Stimulated activated CD4-positive, alpha-beta T cell treated with anti-CD3 and anti-CD28 coated beads, Interleukin-2, amount 100 ng/mL, for 4 hours (primary cell): ENCODE measurements at places on chromosomes 16 and 17.

DNA sequence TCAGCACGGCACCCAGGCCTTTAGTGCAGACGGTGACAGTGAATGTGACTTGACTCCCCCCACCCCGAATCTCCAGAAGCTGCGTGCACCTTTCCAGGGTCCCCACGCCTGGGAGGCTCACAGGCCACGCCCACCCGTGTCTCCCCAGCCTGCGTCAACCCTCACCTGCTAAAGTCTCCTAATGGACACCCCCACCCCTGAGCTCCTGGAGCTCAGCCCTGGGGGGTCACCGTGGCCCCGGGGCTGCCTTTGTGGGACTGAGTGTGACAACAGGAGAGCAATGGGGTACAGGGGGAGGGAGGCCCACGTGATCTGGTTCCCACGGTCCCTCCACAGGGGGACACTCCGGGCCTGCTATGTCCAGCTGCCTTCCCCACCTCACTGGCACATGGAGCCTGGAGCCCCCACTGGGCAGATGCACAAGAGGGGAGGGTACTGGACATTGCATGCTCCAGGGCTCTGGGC is 7.4 kb upstream of the FASN start:
- no peak for DNase-seq

DNA sequence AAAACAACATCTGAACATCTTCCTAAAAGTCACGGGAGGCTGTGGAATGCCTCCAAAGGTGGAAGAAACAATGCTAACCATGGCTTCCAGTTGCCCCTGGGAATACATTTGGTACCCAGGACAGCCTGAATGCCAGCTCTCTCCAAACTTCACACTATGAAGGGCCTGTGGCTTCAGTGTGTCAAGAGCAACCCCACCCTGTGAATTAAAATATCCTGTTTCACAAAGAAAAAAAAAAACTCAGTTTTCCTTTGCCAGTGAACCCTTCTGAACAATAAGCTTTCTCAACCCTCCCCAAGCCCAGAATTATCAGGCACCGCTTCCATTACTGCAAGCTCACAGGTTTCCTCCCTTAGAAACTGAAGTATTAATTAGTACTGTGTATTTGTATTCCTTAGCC is 69.8 kb downstream of the SLC39A11 start:
- DNase-seq: no peak

GRCh38 chr17:81955756-81956544 is 5.0 kb downstream of the NOTUM start:
- no peak for DNase-seq

DNA sequence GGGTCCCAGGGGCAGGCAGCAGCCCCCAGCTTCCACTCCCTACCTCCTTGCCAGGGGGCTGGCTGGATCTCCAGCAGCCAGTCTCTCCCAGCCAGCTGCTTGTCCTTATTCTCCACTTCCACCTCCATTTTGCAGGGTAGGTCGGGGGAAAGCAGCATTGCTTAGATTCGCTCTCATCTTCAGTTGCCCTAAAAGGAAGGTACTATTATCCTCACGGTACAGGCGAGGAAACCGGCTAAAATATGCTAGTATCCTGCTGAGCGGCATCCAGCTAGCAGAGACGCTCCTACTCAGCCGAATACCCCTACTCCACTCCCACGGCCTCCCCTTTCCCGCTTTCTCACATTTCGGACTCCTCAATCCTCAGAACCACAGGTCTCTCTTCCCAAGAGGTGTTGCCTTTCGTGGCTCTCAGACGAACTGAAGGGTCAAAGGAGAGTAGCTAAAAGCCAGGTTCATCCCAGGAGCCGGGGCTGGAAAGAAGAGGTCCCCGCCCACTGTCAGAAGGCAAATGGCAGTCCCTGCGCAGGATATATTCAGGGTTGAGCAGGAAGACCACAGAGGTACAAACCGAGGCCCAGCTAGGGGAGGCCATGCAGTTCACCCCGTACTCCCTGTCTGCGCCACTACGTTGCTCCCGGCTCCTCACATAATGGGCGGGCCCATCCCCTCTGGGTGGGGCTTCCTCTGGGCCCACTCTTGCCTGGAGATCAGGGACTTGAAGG is 1.7 kb upstream of the RAB11FIP4 start:
- no peak for DNase-seq

- DNase-seq: no peak
Observed at GRCh38 chr16:60031740-60032139, 1297.6 kb upstream of the GOT2 start.

- DNase-seq: no peak
Observed at GRCh38 chr16:24825696-24826095, 20.1 kb upstream of the SLC5A11 start.

DNA sequence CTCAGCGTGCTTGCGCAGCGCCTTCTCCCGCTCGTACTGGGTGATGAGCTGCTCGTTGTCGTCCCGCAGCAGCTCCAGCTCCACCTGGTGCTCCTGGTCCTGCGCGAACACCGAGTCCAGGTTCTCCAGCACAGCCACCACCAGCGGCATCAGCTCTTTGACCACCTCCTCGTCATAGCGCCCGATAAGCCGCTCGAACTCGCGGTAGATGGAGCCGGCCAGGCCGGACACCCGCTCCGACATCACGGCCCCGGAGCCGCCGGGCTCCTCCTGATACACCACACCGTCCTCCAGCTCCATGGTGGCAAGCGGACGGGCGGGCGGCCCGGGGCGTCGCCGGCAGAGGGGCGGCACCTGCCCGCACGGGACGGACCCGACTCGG is 320 bp downstream of the SPAG9 start:
- DNase-seq: peak; percentile 20

DNA sequence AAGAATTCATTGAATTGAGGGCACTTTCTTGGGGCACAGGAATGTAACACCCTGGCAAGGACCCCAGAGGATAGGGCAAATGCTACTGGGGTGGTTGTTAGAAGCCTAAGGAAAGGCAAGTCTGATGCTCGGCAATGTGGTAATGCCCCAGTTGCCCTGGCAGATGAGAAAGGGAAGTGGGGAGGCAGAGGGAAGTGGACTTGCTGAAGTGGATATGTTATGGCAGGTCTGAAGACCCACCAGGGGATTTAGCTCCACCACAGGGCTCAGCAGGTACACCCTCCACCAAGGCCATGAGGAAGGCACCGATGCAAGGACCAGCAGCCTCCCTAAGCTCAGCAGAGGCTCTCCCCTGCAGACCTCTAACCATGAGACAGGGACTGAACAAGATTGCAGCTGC is 184.8 kb downstream of the IRX5 start:
- no peak for DNase-seq

DNA sequence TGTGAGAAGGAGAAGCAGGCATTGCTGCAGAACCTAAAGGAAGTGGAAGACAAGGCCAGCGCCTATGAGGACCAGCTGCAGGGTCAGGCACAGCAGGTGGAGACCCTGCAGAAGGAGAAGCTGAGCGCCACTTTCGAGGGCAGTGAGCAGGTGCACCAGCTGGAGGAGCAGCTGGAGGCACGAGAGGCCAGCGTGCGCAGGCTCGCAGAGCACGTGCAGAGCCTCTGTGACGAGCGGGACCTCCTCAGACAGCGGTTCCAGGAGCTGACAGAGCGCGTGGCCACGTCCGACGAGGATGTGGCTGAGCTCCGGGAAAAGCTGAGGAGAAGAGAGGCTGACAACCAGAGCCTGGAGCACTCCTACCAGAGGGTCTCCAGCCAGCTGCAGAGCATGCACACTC is 41.5 kb downstream of the PLD6 start:
- DNase-seq: no peak

GRCh38 chr16:88069397-88070168 is 118.3 kb downstream of the BANP start:
- no peak for DNase-seq

GRCh38 chr17:16929757-16930520 is 42.0 kb downstream of the TNFRSF13B start:
- no peak for DNase-seq

GRCh38 chr17:27577121-27577761 is 53.7 kb upstream of the LGALS9 start:
- no peak for DNase-seq

DNA sequence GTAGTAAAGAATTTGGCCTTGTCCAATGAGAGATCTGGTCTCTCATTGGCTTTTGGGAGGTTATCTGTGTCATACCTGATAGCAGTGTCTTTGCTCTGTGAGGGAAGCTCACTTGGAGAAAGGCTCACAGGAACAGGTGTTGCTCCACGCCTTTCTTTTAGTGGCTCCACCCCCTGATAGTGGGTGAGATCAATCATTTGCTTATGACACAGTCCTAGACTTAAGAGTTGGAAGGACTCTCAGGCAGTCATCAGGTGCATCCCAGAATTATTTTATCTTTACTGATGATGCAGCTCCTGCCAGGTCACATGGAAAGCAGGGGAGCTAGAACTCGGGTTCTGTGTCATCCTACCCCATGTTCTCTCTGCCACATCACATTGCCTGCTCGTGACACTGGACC is 59.3 kb downstream of the CENPV start:
- DNase-seq: no peak

DNA sequence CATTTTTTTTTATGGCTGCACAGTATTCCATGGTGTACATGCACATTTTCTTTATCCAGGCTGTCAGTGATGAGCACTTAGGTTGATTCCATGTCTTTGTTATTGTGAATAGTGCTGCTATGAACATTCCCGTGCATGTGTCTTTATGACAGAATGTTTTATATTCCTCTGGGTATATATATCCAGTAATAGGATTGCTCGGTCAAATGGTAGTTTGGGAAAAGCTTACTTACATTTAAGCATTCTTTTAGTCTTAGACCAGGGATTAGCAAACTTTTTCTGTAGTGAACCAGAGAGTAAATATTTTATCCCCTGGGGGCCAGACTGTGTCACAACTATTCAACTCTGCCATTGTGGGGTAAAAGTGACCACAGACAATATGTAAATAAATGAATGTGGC is 40.2 kb downstream of the MED13 start:
- DNase-seq: no peak

GRCh38 chr16:5906351-5906750 is 808.8 kb upstream of the EEF2KMT start:
- no peak for DNase-seq

DNA sequence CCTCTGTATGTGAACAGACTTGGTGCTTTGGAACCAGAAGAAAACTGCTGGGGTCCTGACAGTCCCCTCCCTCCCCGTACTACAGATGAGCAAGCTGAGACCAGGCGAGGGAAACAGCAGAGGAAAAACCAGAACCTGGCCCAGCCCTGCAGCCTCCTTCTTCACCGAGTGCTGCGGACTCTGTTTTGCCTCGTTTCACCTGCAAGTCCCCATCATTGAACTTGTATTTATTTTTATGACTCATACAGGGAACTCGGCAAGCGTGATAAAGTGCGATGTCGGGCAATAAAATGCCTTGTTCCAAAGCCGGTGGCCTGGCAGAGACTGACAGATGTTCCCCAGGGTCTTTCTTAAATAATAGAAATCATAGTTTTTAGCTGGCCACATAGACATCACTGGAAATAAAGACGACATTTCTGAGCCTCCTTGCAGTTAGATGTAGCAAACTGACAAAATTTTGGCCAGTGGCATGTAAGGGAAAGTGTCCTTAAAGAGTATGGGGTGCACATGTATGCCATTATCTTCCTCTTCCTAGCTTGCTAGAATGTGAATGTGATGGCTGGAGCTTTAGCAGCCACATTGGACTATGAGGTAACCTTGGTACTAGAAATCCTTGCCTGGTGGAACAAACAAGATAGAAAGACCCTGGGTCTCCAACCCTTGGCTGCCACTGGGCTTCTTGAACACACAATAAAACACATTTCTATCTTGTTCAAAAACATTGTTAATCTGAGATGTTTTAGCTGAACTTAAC is 128.6 kb downstream of the IRF8 start:
- no peak for DNase-seq

GRCh38 chr17:54259476-54259875 is 436.7 kb downstream of the KIF2B start:
- DNase-seq: no peak

GRCh38 chr16:1153480-1154160 is 714 bp downstream of the CACNA1H start:
- no peak for DNase-seq

- DNase-seq: no peak
Observed at GRCh38 chr17:76390003-76390421, 5.6 kb downstream of the SPHK1 start.

DNA sequence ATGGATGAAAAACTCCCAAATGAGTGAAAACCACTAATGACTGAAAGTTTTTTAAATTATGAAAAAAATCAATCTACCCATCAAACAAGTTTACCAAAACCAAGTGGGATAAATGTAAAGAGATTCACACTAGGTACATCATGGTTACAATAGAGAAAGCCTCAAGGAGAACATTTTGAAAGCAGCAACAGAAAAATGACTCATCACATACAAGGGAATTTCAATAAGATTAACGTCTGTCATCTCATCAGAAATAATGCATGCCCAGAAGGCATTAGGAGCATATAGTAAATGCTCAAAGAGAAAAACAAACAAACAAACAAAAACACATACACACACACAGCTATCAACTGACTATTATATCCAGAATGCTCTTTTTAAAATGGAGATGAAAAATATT is 261.8 kb upstream of the KIF2B start:
- DNase-seq: no peak

- DNase-seq: no peak
Observed at GRCh38 chr17:5533486-5534315, 47.3 kb downstream of the MIS12 start.
